NCI-H510A treated with DMSO at 0.1 percent for 48 hours (cell line): ENCODE measurements at places on chromosomes 5 and 9.
A peak's percentile ranks its signal among the peaks of the same experiment; 100 is the strongest.

- DNase-seq, result no peak
Observed at GRCh38 chr9:88326015-88326414, 62.2 kb upstream of the SPIN1 start.

- DNase-seq, result no peak
Observed at GRCh38 chr9:34983209-34983608, 6.3 kb upstream of the DNAJB5 start.

DNA sequence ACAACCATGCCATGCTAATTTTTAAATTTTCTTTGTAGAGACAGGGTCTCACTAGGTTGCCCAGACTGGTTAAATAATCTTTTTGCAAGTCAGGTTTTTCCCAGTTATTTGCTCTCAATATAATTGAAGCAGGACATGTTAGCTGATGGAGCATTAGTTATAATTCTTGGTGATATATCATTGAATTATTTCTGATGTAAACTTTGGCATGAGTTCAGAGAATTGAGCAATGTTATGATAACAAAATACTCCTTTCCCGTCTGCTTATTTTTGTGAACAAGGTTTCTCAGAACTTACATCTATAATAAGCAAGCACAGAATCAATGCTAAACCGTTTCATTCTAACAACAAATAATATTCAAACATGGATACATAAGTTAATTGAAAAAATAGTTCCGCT lies 37.8 kb downstream of the BHMT start:
- no peak for DNase-seq

DNA sequence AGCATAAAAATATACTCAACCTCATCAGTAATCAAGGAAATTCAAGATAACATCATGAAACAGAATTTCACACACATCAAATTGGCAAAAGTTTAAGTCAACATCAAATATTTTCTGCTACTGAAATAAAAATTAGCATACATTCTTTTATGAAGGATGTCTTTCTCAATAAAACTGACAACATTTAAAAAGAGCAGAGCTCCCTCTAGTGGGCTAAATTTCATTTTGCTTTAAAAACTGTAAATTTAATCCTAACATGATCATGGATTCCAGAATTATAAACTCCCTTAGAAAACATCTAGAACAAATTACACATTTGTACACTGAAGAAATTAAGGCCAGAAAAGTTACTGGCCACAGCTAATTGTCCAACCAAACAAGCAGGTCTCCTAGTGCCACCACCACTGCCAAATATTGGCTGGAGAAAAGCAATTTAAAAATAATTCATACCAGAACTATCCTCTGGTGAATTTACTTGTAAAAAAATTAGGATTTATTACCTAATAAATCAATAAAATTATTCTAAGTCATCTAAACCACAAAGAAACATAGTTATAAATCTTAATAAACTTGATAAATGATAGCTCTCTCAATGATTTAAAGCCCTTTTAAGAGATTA lies 31.2 kb downstream of the DEPDC1B start:
- peak; percentile 11 for DNase-seq

GRCh38 chr5:136032564-136032963 lies 3.8 kb downstream of the TGFBI start:
- DNase-seq, result peak; percentile 11

GRCh38 chr5:168991311-168991710 lies 309.6 kb downstream of the SLIT3 start:
- DNase-seq, result no peak

- DNase-seq, result no peak
Observed at GRCh38 chr9:134617246-134617645, 24.4 kb upstream of the COL5A1 start.

DNA sequence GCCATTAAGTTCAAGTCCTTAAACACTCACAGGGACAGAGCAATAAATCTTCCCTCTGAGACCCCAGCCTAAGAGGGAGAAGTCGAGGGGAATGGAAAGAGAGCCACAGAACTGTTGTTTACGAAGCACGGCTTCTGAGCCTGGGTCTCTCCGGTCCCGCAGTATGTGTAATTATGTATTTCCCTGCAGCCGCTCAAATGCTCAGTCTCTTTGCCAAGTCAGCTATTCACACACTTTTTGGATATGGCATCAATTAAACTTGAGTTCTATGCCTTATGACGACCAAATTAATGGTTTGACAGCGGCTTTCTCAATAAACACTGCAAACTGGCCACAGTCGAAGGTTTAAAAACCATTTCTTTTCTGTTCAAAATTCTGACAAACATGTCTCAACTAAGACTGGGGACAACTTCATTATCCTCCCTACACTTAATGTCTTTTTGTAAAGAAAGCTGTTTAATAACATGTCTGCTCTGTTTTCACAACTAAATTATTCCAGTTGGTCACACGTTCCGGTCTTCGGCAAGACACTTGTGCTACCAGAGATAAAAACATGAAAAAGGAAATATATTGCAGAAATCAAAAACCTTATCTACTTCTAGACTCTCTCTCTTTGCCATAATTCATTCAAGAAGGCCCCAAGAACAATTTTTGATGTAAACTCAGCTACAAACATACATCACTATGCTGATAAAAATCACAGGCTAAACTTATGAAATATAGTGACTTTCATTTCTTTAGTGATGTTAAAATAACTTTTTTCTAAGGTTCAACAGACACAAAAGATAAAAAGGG lies 203.2 kb downstream of the GAPVD1 start:
- no peak for DNase-seq

GRCh38 chr5:180135967-180136629 lies 64.5 kb upstream of the RNF130 start:
- DNase-seq, result no peak

- no peak for DNase-seq
Observed at GRCh38 chr5:135371622-135372232, 27.3 kb downstream of the MACROH2A1 start.

DNA sequence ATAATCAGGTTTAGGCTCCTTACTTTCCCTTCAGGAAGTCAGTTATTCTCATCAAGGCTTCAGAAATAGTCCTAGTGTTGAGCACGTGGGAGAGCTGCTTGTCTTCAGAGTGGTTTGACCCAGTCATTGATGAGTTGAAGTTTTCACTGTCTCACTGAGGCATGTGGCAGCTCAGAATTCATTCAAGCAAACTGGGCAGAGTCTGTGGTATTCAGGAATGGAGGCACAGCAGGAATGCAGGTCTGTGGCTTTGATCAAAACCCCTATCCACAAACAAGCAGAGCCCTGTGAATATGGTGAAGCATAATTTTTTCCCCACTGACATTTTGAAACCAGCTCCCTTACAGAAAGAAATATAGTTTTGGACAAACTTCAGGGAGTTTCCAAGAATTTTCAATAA lies 207.3 kb downstream of the CD180 start:
- DNase-seq, result no peak

DNA sequence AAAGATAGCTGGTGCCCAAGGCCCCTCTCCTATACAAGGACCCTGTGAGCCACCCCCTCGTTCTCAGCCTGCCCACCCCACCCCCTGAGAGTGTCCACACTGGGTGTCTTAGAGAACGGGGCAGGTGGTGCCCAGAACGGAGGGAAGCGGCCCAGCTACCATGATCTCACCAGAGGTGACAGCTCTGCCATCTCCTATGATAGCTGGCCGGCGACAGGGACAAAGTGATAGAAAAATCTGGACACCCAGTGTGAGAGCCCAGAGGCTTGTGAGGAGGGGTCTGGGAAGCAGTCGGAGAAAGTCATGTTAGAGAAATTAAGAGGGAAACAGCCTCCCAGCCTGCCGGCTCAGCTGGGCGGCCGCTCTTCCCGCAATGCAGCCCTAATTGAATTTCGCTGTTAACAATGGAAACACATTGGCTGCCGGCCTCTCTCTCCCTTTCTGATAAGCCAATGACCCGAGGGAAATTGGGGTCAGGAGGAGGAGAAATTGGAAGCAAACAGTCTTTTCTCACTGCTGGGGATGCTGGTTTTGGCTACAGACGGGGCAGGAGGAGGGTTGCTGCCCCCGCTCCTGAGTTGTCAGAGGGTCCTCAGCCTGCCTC lies 32.3 kb downstream of the HK3 start:
- DNase-seq, result no peak

DNA sequence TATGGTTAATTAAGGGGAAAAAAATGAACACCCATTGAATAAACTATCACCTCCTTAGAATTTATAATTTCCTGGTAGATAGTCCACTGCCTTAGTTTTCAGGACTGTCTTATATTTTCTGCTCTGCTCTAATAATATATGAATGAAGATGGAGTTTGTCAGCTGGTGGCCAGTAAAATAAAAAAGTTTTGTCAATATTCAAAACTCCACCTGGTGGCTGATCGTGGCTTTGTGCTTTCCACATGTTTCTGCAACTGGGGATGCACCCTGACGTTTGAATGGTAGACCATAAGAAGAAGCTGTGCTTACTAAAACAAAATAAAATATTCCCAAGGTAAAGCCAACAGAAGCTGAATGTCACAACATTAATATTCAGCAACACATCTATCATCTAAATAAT lies 286.6 kb upstream of the IZUMO3 start:
- no peak for DNase-seq

GRCh38 chr5:72812488-72812887 lies 4.0 kb upstream of the TNPO1 start:
- no peak for DNase-seq

GRCh38 chr5:136141561-136141960 lies 8.9 kb downstream of the SMAD5 start:
- DNase-seq, result no peak

- no peak for DNase-seq
Observed at GRCh38 chr9:116103976-116104820, 49.4 kb upstream of the PAPPA start.

GRCh38 chr5:170533383-170533782 lies 29.6 kb downstream of the KCNIP1 start:
- no peak for DNase-seq

DNA sequence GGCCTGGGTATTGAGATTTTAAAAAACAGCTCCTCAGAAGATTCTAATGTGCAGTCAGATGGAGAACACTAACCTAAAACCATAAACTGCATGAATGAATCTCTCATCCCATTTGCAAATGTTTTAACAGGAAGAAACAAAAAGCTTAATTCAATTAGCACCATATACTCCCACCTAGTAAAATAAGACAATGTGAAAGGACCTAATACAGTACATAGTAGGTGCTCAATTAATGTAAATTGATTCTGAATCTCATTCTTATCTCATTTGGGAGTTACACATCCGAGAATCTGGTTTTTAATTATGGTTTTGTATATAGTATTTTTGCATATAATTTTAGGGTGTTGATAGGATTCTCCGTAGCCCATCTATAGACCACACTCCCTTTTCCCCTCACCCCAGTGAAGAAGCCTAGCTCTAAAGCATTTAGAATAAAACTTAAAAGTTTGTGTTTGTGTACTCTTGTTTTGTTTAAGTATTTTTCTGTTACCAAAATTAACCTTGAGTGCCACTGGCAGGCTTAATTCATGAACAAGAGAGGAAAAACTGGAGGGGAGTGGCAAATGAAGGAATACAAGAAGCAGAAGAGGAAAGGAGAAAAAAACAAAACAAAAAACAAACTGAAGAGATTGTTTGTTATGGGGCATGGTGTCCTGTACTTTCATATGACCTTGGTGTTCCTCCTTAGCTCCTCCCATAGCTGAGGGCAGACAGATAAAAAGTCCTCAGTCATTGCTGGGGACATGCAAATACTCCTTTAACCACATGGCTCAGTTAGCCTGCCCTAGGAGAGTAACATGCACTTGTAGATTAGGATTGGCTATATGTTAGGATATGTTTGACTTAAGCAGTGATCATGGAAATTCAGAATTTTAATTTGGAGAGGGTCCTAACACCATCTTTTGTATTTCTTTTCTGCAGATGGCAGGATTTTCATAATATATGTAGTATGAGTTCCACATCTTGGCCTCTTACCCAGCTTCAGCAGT lies 1.2 kb downstream of the RNF14 start:
- peak; percentile 1 for DNase-seq

GRCh38 chr5:135192351-135192750 lies 158.3 kb upstream of the PITX1 start:
- DNase-seq, result no peak

DNA sequence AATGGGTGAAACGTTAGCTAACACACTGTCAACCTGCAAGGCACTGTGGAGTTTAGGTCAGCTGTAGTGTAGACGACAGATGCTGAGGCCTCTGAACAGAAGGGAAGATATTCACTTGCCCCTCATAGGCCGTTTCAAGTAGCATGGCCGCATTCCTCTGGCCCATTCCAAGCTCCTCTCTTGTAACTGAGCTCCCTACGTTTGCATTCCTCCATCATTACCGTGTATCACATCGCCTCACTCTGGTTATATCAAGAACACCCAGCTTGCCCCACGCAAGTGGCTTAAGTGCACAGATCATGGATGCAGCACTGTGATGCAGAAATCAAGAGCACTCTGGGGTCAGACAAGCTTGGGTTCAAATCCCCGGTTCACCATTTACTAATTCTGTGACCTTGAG lies 43.3 kb downstream of the PRELID2 start:
- DNase-seq, result no peak

GRCh38 chr5:90642706-90643229 lies 84.2 kb downstream of the ADGRV1 start:
- DNase-seq, result no peak

- no peak for DNase-seq
Observed at GRCh38 chr9:37751186-37751585, 2.4 kb upstream of the TRMT10B start.

DNA sequence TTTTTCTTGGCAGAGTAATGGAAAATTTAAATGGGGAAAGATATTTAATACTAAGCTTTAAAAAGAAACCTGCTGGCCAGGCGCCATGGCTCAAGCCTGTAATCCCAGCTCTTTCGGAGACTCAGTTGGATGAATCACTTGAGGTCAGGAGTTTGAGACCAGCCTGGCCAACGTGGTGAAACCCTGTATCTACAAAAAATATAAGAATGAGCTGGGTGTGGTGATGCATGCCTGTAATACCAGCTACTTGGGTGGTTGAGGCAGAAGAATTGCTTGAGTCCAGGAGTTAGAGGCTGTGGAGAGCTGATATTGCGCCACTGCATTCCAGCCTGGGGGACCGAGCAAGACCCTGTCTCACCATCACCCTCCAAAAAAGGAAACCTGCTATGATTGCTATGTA lies 32.8 kb downstream of the TUT7 start:
- no peak for DNase-seq

- DNase-seq, result no peak
Observed at GRCh38 chr9:131809941-131810344, 70.1 kb upstream of the RAPGEF1 start.

- no peak for DNase-seq
Observed at GRCh38 chr5:6471252-6471651, 22.6 kb downstream of the UBE2QL1 start.

- DNase-seq, result no peak
Observed at GRCh38 chr9:99349870-99350269, 127.8 kb downstream of the SEC61B start.
